ENCODE measurements at places on chromosomes 12 and 14.

DNA sequence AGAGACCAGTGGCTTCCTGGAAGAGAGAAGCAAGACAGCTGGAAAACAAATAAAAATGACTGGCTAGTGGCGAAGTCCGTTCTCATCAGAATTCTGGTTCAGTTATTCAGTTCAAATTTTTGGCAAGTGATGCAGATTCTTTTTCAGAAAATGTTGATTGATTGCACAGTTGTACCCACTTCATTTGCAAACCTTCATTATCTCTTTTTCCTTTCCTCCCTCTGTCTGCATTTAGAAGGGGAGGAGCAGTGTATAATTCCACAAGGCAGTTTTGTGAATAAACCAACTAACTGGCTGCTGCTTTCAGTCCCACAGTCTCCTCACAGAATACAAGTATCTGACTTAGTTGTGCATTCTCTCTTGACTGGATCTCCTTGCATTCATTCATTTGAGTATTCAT lies 417.5 kb downstream of the NPAS3 start:
- no peak for DNase-seq

DNA sequence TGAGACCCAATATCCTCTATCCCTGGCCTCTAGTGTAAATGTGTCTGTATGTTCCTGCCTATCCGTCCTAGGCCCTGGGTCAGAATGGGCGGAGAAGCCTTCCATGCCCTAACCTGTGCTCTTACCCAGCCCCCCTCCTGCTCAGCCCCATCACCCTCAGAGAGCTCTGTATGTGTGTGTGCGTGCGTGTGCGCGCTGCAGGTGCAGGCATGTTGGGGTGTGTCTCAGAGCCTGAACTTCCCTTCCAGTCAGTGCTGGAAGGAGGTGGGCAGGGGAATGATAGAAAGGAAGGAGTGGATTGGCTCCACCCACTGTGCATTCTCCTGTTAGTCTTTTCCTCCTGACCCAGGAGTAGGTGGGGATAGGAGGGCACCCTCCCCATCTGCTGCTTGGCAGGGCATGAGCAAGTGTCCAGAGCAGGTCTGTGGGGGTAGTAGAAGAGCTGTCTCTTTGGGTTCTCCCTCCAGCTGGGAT lies 7.2 kb downstream of the NAB2 start:
- no peak for DNase-seq

- no peak for DNase-seq
These were observed 99.7 kb downstream of the DACT1 start for GRCh38 chr14:58737511-58737910.

GRCh38 chr12:64568298-64568697 lies 42.0 kb upstream of the RASSF3 start:
- no peak for DNase-seq

DNA sequence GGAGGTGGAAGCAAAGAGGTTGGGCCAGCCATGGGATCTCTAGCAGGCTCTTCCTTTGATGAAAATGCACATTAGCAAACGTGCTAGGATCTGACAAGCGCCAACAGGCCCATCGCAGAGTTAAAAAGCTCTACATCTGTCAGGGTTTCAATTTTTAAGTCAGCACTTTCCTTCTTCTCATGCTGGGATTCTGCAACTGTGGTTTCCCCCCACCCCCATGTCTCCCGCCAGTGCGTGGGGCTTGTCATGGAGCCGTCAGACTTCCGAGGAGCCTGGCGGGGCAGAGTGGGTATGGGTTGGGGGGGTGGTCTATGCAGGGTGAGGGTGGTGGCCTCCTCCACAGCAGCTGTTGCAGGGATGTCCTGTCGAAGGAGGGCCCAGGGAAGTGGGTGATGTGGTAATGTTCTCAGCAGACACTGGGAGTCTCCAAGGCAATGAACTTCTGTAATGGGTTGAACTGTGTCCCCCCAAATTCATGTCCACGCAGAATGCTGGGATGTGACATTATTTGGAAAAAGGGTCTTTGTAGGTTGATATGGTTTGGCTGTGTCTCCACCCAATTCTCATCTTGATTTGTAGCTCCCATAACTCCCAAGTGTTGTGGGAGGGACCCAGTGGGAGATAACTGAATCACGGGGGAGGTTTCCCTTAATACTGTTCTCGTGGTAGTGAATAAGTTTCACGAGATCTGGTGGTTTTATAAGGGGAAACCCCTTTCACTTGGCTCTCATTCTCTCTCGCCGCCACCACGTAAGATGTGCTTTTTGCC lies 115.2 kb upstream of the MAP1LC3B2 start:
- no peak for DNase-seq

DNA sequence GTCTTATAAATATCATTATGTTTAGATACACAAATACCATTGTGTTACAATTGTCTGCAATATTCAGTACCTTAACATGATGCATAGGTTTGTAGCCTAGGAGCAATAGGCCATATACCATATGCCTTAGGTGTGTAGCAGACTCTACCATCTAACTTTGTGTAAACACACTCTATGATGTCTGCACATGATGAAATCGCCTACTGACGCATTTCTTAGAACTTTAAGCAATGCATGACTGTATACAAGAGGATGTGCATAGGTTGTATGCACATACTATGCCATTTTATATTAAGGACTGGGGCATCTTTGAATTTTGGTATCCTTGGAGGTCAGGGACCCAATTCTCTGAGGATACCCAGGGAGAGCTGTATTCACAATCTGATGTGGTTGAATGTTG lies 10.1 kb upstream of the BTG1 start:
- DNase-seq, result no peak

GRCh38 chr12:124923905-124924734 lies 9.7 kb upstream of the UBC start:
- DNase-seq, result no peak

GRCh38 chr12:18148961-18149360 lies 59.0 kb upstream of the RERGL start:
- no peak for DNase-seq

GRCh38 chr14:67418401-67419191 lies 6.6 kb upstream of the PLEK2 start:
- DNase-seq, result no peak

DNA sequence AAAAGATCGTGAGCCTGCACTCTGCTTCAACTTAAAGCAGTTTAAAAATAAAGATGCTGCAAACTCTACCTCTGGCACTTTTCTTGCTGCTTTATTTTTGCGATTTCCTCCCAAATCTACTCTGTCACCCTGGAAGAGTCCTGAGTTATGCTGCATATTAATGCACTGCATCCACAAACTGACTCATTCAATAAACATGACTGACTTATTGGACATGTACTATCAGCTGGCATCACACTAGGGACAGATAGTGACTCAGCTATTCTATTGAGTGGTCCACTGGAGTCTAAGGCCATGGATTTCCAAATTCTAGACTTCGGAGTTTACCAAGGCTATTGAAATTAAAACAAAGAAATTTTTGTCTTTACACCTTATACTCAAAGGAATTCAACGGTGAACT lies 90.7 kb upstream of the PTPRR start:
- DNase-seq, result no peak

- no peak for DNase-seq
These were observed 36.1 kb upstream of the PTCSC3 start for GRCh38 chr14:36212577-36212976.

- no peak for DNase-seq
These were observed 266.3 kb upstream of the DIO2 start for GRCh38 chr14:80477388-80478160.

GRCh38 chr12:33111850-33112249 lies 215.3 kb upstream of the PKP2 start:
- DNase-seq, result no peak

DNA sequence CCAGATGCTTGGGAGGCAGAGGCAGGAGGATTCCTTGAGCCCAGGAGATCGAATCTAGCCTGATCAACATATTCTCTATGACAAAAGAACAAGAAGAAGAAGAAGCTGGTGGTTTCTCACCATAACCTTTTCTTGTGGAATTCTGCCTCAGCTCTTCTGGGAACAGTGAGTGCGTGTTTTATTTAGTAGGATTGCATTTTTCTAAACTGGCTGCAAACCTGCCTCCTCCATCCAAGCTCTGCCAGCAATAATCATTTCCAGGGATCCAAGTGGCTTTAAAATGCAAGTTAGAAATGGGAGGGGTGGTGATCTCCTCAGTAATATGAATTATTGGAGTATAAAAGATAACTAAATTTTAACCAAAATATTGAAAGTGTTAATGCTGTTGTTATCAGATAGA lies 46.1 kb upstream of the MMP17 start:
- no peak for DNase-seq

GRCh38 chr12:90858252-90858651 lies 96.7 kb downstream of the CCER1 start:
- DNase-seq, result peak; percentile 12

DNA sequence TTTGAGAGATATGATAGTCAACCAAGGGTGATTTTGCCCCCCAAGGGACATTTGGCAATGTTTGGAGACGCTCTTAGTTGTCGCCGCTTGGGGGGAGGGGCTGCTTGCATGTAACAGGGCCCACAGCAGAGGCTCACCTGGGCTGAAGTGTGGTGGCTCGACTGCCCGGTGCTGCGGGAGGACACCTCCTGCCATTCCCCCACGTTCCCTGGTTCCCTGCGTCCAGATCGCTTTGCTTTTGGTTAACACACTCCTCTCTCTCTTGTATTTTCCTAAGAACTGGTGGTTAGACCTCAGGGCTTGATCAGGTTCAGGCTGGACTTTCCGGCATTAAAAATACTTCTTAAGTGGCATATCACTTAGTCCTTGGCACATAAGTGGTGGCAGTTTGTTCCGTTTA lies 18.9 kb downstream of the PPP2R5C start:
- DNase-seq, result no peak

GRCh38 chr14:76958980-76959710 lies 69.4 kb downstream of the IRF2BPL start:
- DNase-seq, result no peak

DNA sequence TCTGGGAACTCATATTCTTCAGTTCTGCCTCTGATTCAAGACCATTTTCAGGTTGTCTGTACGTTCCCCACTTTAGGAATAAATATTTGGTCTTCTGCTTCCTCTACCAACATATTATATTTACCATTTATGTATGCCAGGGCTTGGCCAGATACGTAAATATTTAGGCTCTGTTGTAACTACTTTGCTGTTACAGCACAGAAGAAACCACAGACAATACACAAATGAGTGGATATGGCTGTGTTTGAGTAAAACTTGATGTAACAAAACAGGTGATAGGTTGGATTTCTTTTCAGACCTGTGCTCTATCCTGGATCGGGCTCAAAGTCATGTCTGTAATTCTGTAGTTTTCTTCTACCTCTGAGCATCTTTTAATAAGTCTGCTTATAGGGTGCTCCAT lies 37.5 kb downstream of the RAP1B start:
- no peak for DNase-seq

GRCh38 chr14:47785058-47785457 lies 109.7 kb upstream of the MDGA2 start:
- DNase-seq, result no peak

DNA sequence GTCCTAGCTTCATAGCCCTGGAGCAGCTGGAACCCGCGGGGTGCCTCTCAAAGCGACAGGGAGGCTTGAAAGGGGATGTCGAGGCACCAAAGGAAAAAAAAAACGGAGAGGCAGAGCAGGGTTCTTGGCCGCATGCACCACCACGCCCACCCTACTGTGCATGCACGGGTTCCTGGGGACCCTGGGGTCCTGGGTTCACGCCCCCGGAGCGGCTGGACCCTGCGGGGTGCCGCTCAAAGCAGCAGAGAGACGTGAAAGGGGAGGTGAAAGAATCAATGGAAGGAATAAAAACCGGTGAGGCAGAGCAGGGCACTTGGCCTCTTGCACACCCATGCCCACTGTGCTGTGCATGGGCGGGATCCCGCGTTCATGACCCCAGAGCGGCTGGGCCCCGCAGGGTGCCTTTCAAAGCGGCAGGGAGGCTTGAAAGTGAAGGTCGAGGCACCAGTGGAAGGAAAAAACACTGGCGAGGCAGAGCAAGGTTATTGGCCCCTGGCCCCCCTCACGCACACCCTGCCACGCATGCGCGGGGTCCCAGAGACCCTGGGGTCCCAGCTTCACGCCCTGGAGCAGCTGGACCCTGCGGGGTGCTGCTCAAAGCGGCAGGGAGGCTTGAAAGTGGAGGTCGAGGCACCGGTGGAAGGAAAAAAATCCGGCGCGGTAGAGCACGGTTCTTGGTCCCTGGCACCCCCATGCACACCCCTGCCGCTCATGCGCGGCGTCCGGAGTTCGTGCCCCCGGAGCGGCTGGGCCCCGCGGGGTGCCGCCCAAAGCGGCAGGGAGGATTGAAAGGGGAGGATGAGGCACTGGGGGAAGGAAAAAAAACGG lies 318.5 kb downstream of the ALG10 start:
- DNase-seq, result no peak

- DNase-seq, result no peak
These were observed 43.0 kb downstream of the EEA1 start for GRCh38 chr12:92886131-92886530.

- no peak for DNase-seq
These were observed 58.7 kb upstream of the G2E3 start for GRCh38 chr14:30500222-30500621.

DNA sequence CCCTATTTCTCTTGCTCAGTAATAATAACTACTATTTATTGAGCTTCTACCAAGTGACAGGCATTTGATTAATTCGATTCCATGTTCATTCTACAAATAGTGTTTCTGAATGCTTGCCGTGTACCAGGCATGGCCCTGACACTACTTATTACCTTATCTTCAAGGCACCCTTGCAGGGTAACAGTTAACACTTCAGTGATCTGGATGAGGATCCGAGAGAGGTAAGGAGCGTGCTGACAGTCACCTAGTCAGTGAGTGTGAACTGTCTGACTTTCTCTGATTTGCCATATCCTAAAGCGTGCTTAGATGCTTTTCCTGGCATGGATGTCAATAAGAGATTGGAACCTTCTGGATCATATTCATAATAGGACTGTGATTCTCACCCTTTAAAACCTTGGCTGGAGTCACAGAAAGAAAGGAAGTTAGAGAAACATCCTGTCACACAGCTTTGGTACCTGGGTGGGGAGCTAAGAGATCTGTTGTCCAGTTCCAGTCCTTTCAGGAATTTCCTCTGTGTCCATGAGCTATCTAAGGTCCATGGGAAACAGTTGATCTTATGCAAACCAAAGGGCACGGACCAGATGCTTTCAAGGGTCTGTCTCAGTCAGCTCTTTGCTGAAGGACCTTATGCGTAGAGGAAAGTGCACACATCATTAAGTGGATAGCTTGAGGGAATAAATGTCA lies 54.8 kb downstream of the PPFIBP1 start:
- DNase-seq, result no peak

DNA sequence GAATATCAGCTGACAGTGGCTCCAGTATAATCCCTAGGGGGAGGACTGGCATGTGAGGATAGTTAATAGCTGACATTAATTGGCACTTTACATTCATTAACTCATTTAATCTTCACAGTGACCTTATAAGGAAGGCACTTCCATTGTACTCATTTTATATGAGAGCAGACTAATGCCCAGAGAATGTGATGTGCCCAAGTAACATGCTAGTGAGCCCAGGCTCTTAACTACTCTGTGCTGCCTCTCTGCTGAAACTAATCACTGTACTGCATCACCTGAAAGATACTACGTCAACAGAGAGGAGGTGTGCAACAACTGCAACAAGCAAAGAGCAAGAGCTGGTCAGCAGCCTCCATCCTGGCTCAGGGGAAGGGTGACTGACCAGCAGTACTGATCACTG lies 40.1 kb downstream of the GALNT4 start:
- DNase-seq, result no peak

Measured in HuH-7.5 (cell line).